Progenitor cell of endocrine pancreas (in vitro differentiated cells): ENCODE measurements at places on chromosomes 6 and 20.

GRCh38 chr20:36145877-36146707 is 8.4 kb upstream of the EPB41L1 start:
- H3K4me3 ChIP-seq = no peak overlapping the region
- DNase-seq = no peak
- H3K27me3 ChIP-seq = peaks cover 4% of the 10 kb centered on the region
- H3K36me3 ChIP-seq = no peaks in the 10 kb centered on the region
- H3K27ac ChIP-seq = no peak overlapping the region

GRCh38 chr6:150043096-150043495 is 17.8 kb upstream of the RAET1L start:
- peaks cover 86% of the 10 kb centered on the region for H3K27me3 ChIP-seq
- H3K4me1 ChIP-seq = peaks cover 2% of the 10 kb centered on the region
- no peak for DNase-seq
- H3K27ac ChIP-seq = no peak overlapping the region

DNA sequence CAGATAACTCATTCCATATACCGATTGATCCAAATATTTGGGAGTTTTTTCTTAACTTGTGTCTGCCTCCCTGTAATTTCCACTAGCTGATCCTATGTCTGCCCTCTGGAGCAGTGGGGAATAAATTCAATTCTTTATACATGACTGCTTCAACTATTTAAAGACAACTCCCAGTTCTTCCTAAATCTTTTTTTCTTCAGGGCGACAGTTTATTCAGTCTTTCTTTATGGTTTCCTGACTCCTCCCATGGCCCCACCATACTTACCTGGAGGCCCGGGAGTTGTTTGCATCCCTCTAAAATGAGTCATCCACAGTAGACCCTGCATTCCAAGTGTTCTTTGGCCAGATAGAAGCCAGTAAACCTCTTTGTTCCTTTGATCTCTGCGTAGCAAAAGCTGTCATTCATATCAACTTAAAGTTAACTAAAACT is 73.6 kb downstream of the LCA5 start:
- peaks cover 2% of the 10 kb centered on the region for H3K36me3 ChIP-seq
- peak overlapping the region; percentile 2 for H3K4me3 ChIP-seq
- no peak for DNase-seq
- peaks cover 24% of the 10 kb centered on the region for H3K4me1 ChIP-seq
- H3K27me3 ChIP-seq = no peaks in the 10 kb centered on the region

- H3K4me3 ChIP-seq = no peak overlapping the region
- DNase-seq = no peak
- H3K27ac ChIP-seq = peak overlapping the region; percentile 87
- H3K36me3 ChIP-seq = no peaks in the 10 kb centered on the region
- no peaks in the 10 kb centered on the region for H3K27me3 ChIP-seq
Observed at GRCh38 chr6:79610306-79611009, 20.7 kb upstream of the SH3BGRL2 start.

DNA sequence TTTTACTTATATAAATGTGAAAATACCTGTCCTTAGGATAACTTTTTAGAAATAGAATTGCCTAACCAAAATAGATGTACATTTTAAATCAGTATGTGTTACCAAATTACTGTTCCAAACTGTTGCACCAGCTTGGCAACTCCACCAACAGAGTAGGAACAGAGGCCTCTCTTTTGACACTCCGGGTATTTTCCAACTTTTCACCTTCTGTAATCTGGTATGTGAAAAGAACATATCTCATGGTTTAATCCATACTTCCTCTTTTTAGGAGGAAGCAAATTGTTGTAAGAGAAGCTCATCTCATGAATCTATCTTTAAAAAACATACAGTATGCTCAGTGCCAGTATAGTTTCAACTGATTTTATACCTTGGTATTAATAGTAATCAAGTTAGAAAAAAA is 24.9 kb downstream of the RNF144B start:
- no peak overlapping the region for H3K27ac ChIP-seq
- no peaks in the 10 kb centered on the region for H3K27me3 ChIP-seq
- no peaks in the 10 kb centered on the region for H3K4me1 ChIP-seq
- no peak for DNase-seq
- no peaks in the 10 kb centered on the region for H3K36me3 ChIP-seq
- no peak overlapping the region for H3K4me3 ChIP-seq
